T-cell (primary cell): ENCODE measurements at places on chromosomes 6 and 20.
A peak's percentile ranks its signal among the peaks of the same experiment; 100 is the strongest.

- DNase-seq: no peak
Observed at GRCh38 chr6:91020744-91021143, 433.9 kb upstream of the MAP3K7 start.

GRCh38 chr6:129475477-129476247 is 234.3 kb downstream of the ARHGAP18 start:
- no peak for DNase-seq

DNA sequence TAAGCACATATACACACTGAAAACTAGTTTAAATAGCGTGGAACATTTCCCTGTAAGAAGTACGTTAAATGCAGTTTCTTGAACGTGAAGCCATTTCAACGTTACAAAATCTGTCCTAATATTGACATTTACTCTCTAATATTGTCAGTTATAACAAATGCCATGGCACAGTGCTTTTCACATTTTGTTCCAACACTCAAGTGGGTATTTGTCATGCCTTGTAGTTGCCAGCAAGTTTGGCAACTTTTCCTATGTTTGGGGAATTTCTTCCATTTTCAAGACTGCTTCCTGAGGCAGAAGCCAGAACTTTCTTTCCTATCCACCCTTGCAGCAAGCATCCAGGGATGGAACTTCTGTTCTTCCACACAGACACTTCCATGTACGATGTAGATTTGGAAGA is 63.0 kb downstream of the STX11 start:
- no peak for DNase-seq

- DNase-seq: no peak
Observed at GRCh38 chr6:169587975-169588374, 113.9 kb downstream of the WDR27 start.

GRCh38 chr6:5490501-5491069 is 229.3 kb downstream of the FARS2 start:
- no peak for DNase-seq

DNA sequence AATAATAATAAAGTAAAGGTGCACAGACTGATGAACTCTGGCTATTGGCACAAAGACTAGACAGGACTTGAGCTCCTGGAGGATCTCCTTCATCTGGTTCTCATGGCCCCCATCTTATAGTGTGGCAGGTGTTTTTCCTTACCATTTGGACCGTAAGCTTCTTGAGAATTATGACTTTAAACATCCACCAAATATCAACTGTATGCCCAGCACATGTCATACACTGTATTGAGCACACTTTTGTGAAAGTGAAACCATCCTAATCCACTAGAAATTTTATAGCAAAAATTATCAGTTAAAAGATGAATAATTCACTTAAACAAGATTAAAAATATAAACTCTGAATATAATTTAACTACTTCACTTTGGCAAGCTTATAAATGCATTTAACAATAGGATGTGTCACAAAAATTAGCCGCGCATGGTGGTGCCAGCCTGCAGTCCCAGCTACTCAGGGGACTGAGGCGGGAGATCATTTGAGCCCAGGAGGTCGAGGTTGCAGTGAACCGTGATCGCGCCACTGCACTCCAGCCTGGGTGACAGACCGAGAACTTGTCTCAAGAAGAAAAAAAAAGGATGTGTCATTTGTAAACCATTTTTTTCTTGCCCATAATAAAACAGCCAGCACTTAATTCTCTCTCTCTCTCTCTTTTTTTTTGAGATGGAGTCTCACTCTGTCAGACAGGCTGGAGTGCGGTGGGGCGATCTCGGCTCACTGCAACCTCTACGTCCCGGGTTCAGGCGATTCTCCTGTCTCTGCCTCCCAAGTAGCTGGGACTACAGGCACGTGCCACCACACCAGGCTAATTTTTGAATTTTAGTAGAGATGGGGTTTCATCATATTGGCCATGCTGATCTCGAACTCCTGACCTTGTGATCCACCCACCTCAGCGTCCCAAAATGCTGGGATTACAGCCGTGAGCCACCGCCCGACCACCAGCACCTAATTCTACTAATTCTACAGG is 9.1 kb downstream of the HIVEP2 start:
- DNase-seq: no peak

GRCh38 chr6:14775528-14775927 is 470.3 kb upstream of the JARID2 start:
- DNase-seq: no peak

DNA sequence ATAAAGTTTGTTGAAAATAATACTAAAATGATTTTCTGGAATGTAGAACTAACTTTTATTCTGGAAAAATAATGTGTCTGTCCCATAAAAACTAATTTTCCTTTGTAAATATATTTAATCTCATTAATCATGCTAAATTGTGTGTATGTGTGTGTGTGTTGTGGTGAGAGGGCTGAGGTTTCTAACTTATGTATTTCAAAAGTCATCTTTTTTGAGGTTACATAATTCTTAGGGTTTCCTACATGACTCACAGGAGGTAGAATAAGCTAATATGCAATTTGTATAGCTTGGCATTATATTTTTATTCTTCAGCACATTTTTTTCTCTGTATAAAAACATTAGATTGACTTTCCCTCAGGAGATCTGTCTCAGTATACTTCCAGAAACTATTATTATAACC is 64.1 kb upstream of the CLVS2 start:
- DNase-seq: no peak

GRCh38 chr6:89675949-89676748 is 37.6 kb upstream of the LYRM2 start:
- no peak for DNase-seq

DNA sequence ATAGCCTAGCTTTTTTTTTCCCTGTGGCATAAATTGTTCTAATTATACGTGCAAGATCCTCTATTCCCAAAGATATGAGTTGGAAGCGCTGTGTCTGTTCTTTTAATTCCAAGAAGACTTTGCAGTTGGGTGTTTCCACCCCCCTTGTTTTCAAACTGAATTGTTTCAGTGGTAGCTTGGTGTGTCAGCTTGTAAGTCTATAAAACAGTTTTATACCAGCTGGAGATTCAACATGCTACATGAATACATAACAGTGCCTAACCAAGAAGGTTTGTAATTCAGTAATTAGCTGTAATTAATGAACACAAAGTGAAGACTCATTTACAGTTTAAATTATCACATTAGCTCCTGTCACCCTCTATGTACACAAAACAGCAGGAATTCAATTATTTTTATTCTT is 154.0 kb downstream of the ZNF217 start:
- DNase-seq: no peak

- DNase-seq: no peak
Observed at GRCh38 chr20:49290608-49291191, 12.8 kb upstream of the ZNFX1 start.

DNA sequence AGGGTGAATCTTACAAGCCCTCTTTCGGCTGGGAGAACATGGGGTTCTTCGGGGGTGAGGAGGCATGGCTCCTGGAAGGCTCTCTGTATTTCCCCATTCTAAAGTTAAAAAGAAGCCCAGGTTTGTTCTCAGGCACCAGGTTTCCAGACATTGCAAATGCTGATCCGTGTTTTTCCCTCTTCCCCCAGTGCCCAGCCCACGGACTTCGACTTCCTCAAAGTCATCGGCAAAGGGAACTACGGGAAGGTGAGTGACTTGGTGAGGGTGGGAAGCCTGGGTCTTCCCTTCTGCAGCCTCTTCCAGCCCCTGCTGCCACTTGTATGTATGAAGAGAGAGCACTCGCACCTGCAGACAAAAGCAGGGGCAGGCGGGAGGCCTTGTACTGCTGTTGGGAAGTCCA is 8.7 kb downstream of the SGK2 start:
- DNase-seq: no peak

- DNase-seq: no peak
Observed at GRCh38 chr20:41161886-41162285, 24.5 kb downstream of the PLCG1 start.

DNA sequence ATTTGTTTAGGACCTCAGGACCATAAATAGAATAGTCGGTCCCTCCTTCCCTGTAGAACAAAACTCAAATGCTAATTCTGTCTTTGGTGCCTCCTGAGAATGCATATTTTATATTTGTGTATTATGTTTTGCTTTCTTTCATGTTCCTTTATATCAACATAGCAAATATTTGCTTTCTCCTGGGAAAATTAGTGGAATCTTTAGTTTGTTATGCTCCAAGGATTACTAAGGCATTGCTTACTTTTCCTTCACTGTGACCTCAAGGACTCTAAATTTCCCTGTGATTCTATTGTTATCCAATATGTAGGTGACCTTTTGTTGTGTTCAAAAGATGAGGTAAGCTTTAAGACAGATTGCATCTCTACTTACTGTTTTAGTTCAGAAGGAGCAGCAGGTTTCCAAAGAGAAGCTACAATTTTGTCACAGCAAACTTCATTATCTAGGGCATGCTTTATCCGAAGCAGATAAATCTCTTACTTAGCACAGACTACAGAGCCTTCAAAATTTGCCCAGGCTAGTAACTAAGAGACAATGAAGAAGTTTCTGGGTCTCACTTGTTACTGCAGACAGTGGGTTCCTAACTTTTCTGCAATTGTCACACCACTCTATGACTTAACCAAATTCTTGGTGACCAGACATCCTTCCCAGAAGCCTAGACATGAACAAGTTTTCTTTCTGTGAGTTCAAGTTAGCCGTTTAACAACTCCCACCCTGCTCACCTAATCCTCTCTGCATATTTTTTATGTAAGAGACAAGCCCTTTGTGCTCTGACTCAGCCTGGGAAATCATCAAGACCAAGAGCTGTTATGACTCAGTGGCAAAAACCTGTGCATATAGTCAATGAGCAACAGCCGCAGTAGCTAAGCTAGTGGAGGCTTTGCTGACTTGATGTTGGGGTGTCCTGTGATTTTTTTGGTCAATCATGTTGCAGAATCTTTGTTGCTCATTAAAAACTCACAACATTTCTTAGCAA is 378.8 kb downstream of the QKI start:
- DNase-seq: no peak

DNA sequence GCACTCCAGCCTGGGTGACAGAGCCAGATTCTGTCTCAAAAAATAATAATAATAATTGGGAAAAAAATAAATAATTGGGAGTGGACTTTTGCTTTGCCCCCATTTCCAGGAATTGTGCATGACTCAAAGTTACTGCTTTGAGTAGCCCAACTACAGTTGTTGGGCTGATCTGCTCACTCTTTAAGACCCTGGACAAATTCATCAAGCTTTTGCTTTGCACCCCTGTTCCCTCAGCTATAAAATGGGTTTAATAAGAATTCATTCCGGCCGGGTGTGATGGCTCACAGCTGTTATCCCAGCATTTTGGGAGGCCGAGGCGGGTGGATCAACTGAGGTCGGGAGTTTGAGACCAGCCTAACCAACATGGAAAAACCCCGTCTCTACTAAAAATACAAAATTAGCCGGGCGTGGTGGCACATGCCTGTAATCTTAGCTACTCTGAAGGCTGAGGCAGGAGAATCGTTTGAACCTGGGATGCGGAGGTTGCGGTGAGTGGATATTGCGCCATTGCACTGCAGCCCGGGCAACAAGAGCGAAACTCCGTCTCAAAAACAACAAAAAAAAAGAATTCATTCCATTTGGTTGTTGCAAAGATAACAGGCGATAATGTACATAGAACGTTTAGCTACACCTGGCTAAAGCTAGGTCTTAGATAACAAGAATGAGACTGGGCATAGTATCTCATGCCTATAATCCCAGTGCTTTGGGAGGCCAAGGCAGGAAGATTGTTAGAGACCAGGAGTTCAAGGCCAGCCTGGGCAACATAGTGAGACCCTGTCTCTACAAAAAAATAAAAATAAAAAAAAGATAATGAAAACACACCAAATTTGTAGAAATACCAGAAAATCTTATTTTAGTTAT is 87.9 kb upstream of the ZNF217 start:
- DNase-seq: no peak

DNA sequence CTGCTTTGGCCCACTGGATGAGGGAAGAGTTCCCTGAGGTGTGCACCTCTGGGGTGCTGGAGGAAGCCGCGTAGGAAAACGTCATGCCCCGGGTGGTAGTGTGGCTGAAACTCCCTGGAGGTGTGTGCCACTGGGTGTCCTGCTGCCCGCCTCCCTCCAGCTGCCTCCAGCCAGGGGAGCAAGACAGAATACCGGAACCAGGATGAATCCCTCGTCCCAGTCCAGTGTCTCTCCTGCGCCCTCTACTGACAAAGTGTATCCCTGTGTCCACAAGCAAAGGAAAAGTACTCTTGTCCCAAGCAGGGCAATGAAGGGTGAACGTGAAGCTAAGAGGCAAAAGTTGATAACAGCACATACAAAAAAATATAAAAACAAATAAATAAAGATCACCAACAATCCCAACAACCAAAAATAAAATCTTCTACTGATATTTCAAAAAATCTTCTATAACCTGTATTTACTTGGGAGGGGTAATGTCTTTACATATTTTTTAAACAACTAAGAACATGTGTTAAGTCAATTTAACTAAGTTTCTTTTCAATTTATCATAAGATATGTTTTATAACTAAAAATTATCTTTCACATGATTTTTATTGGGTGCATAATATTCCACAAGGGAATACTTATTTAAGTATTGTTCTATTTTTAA is 437.6 kb downstream of the MAFB start:
- DNase-seq: no peak

GRCh38 chr6:83514866-83515466 is 2.6 kb downstream of the PRSS35 start:
- peak; percentile 4 for DNase-seq

GRCh38 chr6:158324136-158324535 is 11.9 kb downstream of the TULP4 start:
- DNase-seq: no peak

DNA sequence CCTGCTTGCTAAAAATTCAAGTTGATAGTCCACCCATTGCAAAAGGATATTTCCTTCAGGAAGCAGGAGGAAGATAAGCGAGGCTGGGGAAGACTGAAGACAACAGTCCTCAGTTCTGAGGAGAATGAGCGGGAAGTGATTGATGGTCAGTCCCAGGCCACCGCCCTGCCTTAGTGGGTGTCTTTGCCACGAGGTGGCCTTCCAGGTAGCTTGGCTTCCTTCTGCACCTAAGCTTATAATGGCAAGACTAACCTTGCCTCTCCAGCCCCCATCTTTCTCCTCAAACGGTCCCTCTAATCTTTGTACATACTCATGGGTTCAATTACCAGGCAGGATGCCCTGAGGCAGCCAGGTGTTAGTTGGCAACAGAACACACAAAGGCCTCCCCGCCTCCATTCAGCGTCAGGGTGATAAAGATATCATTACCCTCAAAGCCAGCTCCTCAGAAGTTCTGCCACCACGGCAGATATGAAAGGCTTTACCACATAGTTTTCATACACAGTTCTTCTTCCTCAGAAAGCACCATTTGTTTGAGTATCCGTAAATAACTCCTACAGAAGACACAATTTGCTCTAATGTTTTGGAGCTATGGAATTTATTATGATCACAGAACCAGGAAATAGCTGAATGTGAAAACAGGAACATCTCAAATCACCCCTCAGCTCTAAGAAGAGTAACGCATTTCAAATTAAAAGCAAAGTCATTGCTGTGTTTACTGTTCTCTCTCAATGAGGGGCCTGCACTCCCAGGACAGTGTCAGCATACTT is 249.4 kb downstream of the ATXN1 start:
- DNase-seq: peak; percentile 56

- DNase-seq: no peak
Observed at GRCh38 chr6:106397431-106397830, 36.9 kb downstream of the CRYBG1 start.

- DNase-seq: no peak
Observed at GRCh38 chr20:3084283-3084985, at the start of gene AVP. AVP (minus strand) TSS chr20:3084724; CDS start chr20:3084674, 50 bp downstream.
